Cardiac muscle cell (in vitro differentiated cells and primary cell): ENCODE measurements at places on chromosomes 7 and 10. TPM values are rescaled to one million over a fixed set of nuclear protein-coding genes. Genes with fewer than 3 reads are reported as not detected.

- no peak overlapping the region for H3K4me3 ChIP-seq
- H3K4me1 ChIP-seq, result no peaks in the 10 kb centered on the region
- no peaks in the 10 kb centered on the region for H3K36me3 ChIP-seq
These were observed 698.9 kb downstream of the GRID1 start for GRCh38 chr10:85667638-85668233.

Gene NSUN5
- 45.0 and 55.7 TPM in 2 replicates for polyA plus RNA-seq

Gene AKR1C3
- 6.8 and 8.6 TPM in 2 replicates for polyA plus RNA-seq

DNA sequence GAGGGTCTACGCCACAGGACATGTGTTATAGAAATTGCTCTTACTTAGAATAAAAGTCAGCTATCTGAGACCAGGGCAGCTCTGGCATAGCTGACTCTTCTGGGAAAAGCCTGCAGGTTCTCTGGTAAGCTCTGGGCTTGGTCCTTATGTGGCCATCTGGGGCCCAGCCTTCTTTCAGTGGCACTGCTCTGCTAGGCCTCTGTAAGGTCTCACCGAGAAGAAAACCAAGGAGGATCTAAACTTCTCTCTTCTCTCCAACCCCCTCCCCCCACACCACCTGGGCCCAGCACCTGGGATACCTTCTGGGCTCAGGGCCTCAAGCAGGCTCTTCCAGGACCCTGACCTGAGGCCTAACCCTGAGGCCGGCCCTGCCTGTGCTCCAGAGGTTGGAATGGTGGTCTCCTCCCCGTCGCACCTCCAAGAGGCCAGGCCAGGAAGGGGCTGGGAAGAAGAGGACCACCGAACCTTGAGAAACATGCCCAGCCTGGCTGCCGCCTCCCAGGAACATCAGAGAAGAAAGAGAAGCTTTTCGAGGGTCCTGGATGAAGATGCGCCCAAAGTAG lies 323.6 kb downstream of the GFRA1 start:
- no peak overlapping the region for H3K27ac ChIP-seq
- H3K4me1 ChIP-seq, result peaks cover 10% of the 10 kb centered on the region
- H3K4me3 ChIP-seq, result no peak overlapping the region

Gene EBF3
- 0.12 and 0.61 TPM in 2 replicates for polyA plus RNA-seq

GRCh38 chr10:63093227-63093626 lies 39.9 kb upstream of the NRBF2 start:
- H3K4me1 ChIP-seq, result no peaks in the 10 kb centered on the region
- DNase-seq, result no peak
- no peak overlapping the region for H3K27ac ChIP-seq
- no peaks in the 10 kb centered on the region for H3K27me3 ChIP-seq
- no peak overlapping the region for H3K4me3 ChIP-seq

DNA sequence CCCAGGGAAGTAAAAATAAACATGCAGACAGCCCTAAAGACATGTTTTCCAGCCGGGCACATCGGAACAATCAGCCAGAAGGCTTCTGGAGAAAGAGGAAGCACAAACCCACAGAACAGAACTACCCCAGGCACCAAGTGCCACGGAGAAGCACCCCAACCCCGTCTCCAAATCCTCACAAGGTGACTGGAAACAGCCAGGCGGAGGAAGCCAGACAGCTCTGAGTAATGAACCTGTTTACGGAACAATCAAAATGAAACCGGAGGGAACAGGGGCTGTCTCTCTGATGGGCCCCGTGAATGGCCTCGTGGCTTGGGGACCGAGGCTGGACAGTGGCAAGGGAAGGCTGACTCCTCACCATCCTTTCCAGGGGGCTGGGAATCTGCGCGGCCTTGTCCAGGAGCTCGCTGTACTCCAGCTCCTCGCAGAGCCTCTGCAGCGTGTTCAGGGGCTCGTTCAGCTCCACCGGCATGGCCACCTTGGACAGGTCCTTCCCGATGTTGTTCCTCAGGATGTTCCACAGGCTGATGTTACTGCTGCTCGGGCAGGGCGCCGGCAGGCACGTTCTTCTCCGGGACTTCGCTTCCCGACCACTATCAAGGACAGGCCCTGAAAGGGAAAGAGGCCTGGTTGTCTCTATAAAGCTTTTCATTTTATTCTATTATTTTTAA lies 77.0 kb upstream of the GSDME start:
- H3K27me3 ChIP-seq, result no peaks in the 10 kb centered on the region
- H3K36me3 ChIP-seq, result no peaks in the 10 kb centered on the region
- no peak for DNase-seq
- peaks cover 19% of the 10 kb centered on the region for H3K4me1 ChIP-seq

Gene SEMA3E
- 0.75 and 1.9 TPM in 2 replicates for polyA plus RNA-seq

GRCh38 chr10:116263870-116264655 lies 8.9 kb downstream of the GFRA1 start:
- no peak overlapping the region for H3K4me3 ChIP-seq
- peaks cover 85% of the 10 kb centered on the region for H3K27me3 ChIP-seq
- no peaks in the 10 kb centered on the region for H3K36me3 ChIP-seq
- no peak for DNase-seq

DNA sequence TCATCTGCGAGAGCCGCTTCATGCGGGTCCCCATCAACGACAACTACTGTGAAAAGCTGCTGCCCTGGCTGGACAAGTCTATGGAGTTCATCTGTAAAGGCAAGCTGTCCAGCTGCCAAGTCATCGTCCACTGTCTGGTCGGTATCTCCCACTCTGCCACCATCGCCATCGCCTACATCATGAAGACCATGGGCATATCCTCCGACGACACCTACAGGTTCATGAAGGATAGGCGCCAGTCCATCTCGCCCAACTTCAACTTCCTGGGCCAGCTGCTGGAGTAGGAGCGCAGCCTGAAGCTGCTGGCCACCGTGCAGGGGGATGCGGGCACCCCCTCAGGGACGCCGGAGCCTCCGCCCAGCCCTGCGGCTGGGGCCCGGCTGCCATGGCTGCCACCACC lies 11.7 kb upstream of the SEC24C start:
- H3K27ac ChIP-seq, result no peak overlapping the region
- H3K4me3 ChIP-seq, result no peak overlapping the region
- no peaks in the 10 kb centered on the region for H3K27me3 ChIP-seq

Gene SPDYE2
- 8.5 and 12.5 TPM in 2 replicates for polyA plus RNA-seq

DNA sequence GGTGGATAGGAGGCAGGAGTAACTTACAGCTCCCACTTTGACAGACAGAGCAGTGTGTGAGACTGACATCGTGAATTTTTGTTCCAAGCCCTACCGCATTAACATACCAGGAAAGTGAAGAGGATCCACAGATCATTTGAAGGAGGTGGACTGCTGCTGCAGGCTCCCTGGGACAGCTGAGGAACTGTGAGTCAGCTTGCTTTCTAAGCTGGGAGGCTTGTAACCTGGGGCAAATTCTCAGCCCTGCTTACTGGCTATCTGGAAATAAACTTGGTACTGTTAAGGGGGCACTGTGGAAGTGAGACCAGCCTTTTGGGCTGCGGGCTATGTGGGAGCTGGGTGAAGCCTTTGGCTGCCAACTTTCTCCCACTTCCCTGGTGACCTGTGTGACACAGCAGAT lies 1202.5 kb downstream of the DNAJB9 start:
- no peak for DNase-seq
- H3K27ac ChIP-seq, result no peak overlapping the region
- no peaks in the 10 kb centered on the region for H3K27me3 ChIP-seq
- H3K4me1 ChIP-seq, result no peaks in the 10 kb centered on the region

- H3K27ac ChIP-seq, result no peak overlapping the region
- H3K4me3 ChIP-seq, result no peak overlapping the region
- H3K4me1 ChIP-seq, result no peaks in the 10 kb centered on the region
- no peak for DNase-seq
These were observed 52.6 kb downstream of the ITGB1 start for GRCh38 chr10:32905466-32905865.

DNA sequence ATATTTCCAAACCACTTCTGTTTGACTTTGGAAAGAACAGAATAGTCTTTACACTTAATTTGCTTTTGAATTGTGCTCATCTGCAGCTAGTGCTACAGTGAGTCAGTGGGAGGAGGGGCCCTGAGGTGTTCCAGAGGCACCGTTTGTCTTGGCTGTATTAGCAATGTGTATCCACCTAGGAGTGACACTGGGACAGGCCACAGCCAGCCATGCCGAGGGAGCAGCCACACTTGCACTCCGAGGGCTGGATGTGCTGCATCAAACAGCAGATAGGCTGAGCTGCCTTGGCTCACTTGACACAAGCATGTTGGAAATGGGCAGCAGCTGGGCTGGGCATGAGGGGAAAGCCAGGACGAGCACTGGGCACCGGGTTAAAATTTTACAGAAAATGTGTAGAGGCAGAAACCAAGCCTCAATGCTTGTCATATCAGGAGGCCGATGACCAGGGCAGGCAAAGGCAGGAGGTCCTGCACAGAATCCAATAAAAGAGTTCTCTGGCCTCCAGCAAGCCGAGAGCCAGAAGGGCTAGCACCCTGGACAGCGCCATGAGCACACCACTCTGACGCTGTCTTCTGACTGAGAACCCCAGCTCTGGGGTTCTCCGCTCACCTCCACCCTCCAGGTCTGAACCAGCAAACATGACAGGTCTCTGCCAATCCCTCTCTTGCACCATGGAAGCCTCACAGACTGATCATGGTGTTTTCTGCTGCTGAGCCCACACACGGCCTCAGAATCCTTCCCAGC lies 163.3 kb downstream of the GRID1 start:
- no peaks in the 10 kb centered on the region for H3K27me3 ChIP-seq
- no peak overlapping the region for H3K27ac ChIP-seq
- no peaks in the 10 kb centered on the region for H3K4me1 ChIP-seq
- no peaks in the 10 kb centered on the region for H3K36me3 ChIP-seq
- H3K4me3 ChIP-seq, result no peak overlapping the region
- DNase-seq, result peak; percentile 24

Gene PRKAR1B
- polyA plus RNA-seq, result 32.8 and 48.6 TPM in 2 replicates
